ENCODE measurements at places on chromosomes 2 and 18.
A peak's percentile ranks its signal among the peaks of the same experiment; 100 is the strongest.

- DNase-seq = no peak
Measured at GRCh38 chr2:2520401-2520811, 189.3 kb upstream of the MYT1L start.

DNA sequence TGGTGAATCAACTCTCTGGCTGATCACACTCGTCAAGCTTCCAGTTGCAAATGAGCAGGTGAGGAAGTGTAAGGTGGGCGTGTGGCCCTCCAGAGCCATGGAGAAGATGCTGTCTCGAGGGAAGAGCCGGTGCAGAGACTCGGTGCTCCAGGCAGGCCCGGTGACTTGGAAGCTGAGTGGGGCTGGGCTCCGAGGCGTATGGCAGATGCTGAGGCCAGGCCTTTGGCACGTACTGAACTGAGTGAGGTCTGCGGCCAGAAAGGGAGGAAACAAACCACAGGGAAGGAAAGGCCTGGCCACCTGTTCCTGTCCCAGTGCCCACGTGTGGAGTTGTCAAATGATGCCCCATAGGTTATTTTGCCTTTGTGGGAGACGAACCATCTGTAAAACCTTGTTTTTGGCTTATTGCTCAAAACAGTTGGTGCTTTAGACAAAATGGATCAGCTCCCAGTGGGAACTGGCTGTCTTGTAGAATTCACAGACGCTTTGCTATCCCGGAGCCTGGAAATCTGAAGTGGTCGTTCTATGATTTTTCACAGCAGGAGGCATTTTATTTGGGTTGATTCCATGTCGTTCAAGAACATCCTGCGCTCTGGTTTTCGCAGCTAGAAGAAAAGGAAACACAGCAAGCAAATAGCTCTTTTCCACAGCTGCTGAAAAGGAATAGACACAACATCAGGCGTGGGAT lies 117.5 kb upstream of the TMEM18 start:
- no peak for DNase-seq

GRCh38 chr2:79219383-79219988 lies 59.9 kb upstream of the REG3A start:
- peak; percentile 71 for DNase-seq

DNA sequence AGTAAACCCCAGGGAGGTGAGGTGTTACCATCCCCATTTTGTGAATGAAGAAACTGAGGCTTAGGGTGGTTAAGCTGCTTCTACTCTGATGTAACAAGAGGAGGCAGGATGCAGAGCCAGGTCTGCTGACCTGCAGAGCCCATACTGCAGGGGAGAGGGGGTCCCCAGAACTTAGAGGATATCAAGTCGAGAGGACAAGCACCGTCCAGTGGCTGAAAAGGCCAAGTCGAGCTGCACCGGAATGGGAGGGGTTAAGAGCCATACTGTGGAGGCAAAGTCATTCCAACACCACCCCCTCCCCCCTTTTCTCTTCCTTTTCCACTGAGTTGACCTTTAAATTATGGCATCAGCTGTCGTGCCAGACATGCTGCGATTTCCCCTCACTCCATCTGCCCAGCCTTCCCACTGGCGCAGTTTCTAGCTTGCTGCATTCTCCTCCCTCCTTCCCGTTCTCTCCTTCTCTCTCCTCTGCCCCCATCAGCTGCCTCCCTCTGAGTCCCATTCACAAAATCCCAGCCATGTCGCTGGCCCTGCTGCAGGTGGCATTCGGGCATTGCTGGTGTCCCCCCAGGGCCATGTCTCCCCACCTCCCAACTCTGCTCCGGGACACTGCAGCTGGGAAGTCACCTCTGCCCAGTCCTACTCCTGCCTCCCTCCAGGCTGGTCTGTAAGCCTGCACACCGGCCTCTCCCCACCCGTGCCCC lies 346.9 kb downstream of the DYSF start:
- no peak for DNase-seq

- DNase-seq = no peak
Measured at GRCh38 chr18:3294435-3295080, 32.6 kb downstream of the MYL12B start.

DNA sequence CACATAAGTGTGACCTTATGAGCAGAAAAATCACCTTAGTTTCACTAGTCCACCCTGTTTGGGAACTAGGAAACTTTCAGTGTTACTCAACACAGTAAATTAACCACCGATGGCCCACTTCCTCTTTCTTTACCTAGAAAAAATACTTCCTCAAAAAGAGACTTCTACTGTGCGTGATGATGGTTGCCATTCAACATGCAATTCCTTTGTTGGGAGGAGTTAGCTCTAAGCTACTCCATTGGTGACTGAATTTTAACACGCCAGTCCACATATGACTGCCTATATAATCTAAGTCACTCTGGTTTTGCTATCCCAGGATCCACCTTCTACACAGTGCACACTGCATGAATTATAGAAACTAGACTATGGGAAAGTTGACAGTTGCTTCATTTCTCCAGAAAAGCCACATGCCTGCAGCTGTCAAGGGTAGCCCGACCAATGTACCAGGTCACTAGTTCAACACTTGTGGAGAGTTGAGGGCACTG lies 47.8 kb upstream of the REG3G start:
- no peak for DNase-seq

- DNase-seq = no peak
Measured at GRCh38 chr18:76546436-76546835, 51.4 kb upstream of the ZNF516 start.

DNA sequence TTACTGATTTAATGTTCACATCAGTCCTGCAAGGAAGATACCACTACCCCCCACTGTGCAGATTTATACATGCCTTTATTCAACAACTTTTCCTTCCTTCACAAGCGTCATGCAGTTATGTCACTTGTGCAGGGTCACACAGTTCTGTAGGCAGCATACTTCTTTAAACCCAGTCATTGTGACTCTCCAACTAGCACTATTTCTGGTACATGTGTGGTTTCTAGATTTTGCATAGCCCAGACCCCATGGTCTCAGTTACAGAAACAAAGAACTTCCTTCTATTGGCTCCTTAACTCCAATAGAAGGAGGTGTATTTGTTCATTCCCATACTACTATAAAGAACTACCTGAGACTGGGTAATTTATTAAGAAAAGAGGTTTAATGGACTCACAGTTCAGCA lies 333.1 kb downstream of the ZNF516 start:
- no peak for DNase-seq

GRCh38 chr18:39693359-39693758 lies 2127.8 kb upstream of the CELF4 start:
- DNase-seq = no peak

GRCh38 chr2:235467588-235467987 lies 26.3 kb upstream of the AGAP1 start:
- no peak for DNase-seq

DNA sequence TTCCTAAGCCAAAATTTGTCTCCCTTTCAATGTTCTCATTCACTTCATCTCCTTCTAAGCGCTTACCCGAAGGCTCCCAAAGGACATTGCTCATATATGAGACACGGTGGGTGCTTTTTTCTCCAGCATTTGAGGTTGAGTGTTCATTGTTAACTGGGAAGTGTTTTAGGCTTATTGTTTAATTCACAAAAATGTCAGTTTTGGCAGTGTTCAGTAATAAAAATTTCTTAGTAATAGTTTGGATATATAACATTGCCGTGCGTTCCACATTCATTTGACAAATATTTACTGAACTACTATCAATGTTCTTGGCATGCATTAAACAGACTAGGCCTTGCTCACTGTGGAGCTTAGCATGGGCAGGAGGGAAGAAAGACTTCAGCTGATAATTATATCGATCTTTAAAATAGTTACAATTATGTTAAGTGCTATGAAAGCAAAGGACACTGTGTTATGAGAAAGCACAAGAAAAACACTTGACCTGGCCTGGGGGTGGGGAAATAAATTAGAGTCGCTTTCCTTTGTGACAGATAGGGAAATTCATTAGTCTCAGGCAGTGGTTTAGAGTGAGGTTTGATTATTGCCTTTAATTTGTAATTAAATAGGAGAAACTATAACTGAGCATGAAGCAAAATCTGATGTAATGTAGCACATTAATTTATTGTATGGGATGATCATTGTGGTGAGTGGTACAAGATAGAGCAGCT lies 82.2 kb upstream of the DOCK10 start:
- no peak for DNase-seq

DNA sequence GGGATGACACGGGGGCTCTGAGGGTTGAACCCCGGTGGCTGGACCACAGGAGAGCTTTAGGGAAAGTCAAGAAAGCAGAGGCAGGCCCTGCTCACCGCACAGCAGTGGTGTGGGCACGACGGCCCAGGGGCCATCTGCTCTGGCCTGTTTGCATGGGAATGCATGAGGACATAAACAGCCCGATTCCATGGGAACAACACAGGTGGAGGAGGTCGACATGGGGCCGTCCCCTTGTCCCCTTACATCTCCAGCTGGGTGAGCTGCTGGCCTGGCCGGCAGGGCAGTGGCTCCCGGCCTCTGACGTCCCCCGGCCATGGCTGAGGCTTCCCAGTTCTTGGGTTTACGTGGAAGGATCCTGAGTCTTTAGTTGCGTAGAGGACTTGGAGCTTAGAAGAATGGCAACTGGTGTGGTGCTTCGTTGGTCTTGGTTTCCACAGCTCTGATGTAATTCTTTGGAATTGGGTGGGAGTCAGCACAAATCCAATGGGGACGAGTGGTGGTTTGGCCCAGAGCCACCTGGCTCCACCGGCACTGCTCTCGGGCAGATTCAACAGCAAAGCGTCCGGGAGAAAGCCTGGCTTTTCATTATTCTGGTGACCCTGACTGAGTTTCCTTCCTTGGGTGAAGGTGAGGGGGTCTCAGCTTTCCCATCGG lies 98.3 kb upstream of the HDAC4 start:
- no peak for DNase-seq

DNA sequence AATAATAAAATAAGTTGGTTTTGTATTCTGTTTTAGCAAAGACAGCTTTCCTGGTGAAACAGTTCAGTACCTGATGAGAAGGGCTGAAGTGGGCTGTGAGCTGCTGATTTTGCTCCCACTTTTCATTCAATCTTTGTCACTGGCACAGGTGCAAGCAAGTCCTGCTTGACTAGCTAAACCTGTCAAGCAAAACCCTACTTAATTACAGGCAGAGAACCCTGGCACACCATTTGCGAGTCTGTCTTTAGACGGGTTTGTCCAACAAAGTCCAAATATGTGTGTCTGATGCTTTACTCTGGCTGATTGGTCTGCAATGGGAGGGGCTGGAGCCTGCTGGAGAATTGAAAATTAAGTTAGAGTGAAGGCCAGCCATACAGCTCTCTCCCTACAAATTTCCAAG lies 267.2 kb downstream of the EPHA4 start:
- DNase-seq = no peak

DNA sequence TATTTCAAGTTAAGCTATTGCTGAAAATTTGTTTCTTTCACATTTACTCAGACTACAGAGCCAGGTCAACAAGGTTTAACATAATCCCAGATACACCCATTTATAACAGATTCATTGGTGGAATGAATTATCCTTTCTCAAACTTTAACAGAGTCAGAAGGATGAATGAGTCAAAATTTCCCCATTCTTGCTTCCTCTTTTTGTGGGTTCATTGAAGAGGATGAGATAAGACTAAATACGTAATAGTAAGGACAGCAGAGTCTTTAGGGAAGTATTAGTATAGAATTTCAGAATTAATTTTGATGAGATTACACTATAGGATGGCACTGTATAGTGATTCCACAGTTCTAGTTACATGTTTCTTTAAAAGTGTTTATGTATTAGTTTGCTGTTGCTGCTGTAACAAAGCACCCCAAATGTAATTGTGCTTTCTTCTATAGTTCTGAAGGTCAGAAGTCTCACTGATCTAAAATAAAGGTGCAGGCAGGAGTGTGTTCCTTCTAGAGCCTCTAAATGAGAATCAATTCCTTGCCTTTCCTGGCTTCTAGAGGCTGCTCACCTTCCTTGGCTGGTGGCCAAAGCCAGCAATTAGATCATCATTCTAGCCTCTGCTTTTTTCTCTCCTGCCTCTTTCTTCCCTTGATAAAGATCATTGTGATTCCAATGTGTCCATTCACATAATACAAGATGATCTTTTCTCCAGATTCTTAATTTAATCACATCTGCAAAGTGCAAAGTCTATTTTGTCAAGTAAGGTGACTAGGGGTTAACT lies 309.3 kb upstream of the PIK3C3 start:
- DNase-seq = no peak

GRCh38 chr18:59208602-59209125 lies 11.3 kb upstream of the GRP start:
- no peak for DNase-seq

- no peak for DNase-seq
Measured at GRCh38 chr2:239167011-239167673, 233.7 kb downstream of the HDAC4 start.

GRCh38 chr18:44518091-44518615 lies 162.5 kb upstream of the SETBP1 start:
- no peak for DNase-seq

DNA sequence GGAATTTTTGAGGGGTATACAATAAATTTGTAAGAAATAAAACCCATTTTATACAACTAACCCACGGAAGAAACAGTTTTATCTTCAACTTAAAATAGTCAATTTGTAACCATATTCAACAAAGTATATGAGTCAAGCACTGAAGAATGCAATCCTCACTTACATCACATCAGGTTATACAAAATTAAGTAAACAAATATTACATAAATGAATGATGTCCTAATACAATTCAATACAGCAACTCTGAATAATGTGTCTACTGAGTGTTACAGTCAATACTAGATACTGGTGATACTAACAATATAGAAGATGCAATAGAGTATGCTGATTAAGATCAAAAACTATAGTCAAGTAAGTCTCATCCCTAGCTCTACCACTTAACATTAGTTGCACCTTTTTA lies 58.6 kb downstream of the FANCL start:
- DNase-seq = no peak

DNA sequence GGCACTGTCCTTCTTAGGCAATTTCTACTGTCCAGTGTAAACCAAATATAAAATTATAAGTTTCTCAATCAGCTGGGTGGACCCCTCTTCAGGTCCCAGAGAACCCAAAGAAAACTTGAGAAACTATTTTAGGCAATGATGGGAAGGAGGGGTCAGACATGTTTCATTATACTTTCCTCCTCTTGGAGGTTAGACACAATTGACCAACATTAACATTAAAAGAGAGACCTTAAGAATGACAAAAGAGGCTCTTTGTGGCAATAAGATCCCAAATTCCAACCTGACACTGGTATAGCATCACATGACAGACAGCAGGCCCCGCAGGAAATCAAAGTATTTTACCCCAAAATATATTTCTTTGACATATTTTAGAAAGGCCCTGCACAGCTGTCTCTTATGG lies 73.1 kb downstream of the LRRTM1 start:
- no peak for DNase-seq

Data from erythroblast (primary cell).